Activated CD4-positive, alpha-beta T cell treated with anti-CD3 and anti-CD28 coated beads for 48 hours (primary cell): ENCODE measurements at places on chromosomes 12 and 14.

- DNase-seq: no peak
Measured at GRCh38 chr12:16605642-16606116, 283 bp downstream of the LMO3 start.

DNA sequence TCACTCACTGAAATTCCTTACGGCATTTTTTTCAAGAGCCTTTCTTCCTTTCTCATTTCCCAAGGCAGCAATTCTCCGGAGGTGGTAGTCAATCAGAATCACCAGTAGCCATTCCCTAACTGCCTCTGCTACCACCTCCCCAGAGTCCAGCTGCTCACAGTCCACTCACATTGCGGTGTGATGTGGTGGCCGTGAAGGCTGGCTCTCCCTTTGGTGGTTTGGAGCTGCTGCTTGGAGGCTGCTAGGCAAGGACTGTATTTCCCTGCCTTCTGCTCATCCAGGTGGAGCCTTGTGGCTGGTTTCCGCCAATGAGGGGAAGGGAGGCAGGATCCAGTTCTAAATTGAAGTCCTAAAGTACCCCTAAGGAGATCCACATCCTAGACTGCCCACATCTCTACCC is 222.0 kb downstream of the ANO2 start:
- no peak for DNase-seq

DNA sequence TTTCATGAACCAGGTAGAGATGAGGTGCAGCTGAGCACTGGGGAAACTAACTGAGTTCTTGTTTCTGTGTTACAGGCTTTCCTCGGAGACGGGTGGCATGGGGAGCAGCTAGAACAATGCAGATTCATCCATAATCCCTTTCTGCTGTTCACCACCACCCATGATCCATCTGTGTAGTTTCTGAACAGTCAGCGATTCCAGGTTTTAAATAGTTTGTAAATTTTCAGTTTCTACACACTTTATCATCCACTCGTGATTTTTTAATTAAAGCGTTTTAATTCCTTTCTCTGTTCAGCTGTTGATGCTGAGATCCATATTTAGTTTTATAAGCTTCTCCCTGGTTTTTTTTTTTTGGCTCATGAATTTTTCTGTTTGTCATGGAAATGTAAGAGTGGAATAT is 19.9 kb downstream of the MAP3K12 start:
- no peak for DNase-seq

- peak; percentile 92 for DNase-seq
Measured at GRCh38 chr14:104976198-104977007, 1.8 kb downstream of the AHNAK2 start.

DNA sequence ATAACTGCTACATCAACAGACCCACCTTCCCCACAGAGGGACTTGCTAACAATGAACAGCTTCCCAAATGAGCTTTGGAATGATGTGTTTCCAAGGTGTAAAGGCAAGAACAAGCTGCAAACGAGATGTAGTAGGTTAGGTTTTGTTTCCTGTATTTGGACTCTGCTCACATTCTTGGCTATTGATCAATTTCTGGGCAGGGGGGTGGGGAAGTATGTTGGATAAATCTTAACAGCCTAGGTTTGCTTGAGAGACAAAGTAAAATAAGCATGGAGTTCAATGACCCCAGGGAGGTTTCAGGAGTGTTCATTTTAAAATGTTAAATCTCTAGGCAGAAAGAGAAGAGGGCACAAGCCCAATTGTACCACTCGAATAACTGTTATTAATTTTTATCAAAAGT is 146.6 kb downstream of the DPY19L2 start:
- no peak for DNase-seq

DNA sequence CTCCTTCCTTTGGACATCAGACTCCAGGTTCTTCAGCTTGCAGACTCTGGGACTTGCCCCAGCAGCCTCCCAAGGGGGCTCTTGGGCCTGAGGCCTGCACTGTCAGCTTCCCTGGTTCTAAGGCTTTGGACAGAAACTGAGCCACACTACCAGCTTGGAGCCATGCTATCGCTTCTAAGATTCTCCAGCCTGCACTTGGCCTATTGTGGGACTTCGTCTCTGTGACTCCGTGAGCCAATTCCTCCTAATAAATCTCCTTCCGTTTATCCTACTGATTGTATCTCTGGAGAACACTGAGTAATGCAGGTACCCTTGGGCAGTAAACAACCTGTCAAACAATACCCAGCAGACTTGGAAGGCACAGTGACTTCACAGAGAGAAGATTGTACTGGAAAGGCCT is 24.9 kb upstream of the RHOJ start:
- DNase-seq: no peak

DNA sequence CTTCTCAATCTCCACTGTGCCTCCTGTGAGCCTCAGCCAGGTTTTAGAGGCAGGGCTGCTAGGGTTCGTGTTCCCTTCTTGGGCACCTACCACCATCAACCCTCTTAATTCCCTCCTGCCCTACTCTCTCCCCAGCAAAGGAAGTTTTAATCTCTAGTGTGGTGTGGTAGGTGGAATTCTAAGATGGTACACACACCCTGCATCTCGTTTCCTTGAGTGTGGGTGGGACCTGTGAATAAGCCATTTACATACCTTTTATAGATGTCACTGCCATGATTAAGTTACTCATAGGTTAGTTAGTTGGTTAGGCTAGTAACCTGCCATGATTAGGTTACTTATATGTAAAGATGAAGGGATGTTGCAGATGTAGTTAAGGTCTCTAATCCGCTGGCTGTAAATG is 114.8 kb upstream of the VRK1 start:
- DNase-seq: no peak

DNA sequence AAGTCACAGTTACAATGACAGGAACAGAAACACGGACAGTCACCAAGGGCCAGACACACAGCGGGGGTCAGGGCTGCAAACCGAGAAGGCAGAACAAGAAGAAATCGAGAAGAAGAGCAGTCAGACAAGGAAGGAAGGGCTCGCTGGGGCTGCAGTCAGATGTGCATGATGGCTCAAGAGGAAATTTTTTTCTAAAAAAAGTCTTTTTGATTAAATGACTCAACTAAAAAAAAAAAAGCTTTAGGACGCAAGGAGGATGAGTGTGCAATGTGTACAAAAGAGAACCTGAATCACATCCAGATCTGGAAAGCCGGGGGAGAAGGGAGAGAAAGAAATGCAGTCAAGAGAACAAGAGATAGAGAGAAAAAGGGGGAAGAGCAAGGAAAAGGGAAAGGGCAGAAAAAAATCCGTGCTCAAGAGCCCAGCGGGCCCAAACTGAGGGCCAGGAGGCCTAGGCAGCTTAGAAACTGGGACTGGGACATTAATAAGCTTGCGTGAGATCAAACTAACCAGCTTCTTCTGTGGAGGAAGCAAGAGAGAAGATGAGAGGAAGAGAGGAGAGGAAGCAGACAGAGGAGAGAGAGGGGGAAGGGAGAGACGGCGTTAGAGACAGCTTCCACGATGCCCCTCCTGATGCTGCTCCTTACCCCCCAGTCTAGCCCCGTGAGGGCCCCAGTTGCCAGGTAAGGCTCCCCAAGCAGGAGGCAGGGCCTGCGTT is 6.7 kb downstream of the IFFO1 start:
- DNase-seq: no peak

GRCh38 chr12:52448228-52448627 is 3.7 kb downstream of the KRT6B start:
- no peak for DNase-seq

- DNase-seq: no peak
Measured at GRCh38 chr12:72523754-72524153, 251.6 kb downstream of the TRHDE start.

- no peak for DNase-seq
Measured at GRCh38 chr12:104888481-104888880, 69.6 kb downstream of the SLC41A2 start.

- no peak for DNase-seq
Measured at GRCh38 chr14:77271113-77271710, at the start of gene NGB. TSS of gene NGB (minus strand) at chr14:77271206. CDS start at chr14:77270937, 269 bp downstream.

- DNase-seq: no peak
Measured at GRCh38 chr14:85607651-85608081, 77.7 kb downstream of the FLRT2 start.

DNA sequence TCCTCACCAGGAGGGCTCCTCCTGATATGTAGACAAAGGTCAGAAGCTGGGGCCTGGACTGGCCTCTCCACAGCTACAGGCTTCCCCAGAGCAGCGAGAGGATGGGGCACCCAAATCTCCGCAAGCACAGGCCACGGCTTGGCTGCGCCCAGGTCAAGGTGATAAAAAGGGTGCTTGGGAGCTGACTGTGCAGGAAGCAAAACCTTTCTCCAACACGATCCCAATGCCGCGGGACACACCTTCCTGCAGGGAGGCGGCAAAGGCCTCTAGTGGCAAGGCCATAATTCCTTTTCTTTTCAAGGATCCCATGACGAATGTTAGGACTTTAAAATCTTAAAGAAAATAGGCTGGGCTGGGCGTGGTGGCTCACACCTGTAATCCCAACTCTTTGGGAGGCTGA is 13.6 kb downstream of the ITPK1 start:
- DNase-seq: no peak

DNA sequence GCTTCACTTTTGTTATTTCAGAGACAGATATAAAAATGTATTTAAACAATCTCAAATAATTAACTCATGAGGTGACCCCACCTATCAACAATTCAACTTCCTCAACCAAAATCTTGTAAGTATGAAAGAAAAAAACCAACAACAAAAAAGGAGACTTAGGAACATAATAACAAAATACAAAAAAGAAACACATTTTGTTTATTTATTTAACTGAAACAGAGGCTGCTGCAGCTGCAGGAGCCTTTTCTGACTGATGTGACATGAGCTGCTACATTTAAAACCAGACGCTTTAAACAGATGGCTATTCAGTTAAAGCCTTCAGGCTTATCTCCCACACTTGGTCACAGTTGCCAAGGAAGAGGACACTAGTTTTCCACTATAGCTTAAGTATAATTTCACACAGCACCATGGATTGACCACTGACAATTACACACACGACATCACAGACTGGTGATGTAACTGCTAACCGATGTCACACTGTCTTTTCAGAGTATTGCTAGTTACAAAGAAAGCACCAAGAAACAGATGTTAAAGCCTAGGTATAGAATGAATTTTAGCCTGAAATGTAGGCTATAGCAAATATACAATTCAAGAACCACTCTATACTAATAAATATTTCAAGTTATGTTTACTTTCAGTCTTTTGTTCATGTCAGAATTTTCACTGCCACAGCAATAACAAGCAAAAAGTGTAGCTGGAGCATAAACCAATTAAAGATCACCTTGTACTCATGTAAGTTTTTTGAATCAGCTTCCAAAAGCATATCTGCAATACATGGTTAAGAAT is 113.0 kb downstream of the MED13L start:
- DNase-seq: no peak

GRCh38 chr12:92648242-92649031 is 54.4 kb upstream of the PLEKHG7 start:
- no peak for DNase-seq

DNA sequence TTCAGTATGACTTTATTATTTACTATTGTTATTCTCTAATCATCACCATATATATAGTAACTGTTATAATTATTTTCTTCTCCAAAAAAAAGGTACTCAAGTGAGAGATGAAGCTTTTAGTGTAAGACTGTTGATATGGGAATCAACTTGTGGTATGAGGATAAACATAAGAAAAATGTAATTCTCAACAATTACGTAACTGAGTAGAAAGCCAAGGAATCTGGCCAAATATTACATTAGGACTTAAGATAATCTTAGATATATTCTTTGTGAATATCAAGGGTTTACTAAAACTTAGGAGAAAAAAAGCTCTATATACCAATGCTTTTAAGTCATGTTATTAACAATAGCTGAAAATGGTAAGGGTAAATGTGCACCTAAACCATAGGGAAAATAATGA is 13.3 kb downstream of the SENP1 start:
- no peak for DNase-seq

GRCh38 chr12:22858849-22859570 is 234.0 kb downstream of the ETNK1 start:
- no peak for DNase-seq

DNA sequence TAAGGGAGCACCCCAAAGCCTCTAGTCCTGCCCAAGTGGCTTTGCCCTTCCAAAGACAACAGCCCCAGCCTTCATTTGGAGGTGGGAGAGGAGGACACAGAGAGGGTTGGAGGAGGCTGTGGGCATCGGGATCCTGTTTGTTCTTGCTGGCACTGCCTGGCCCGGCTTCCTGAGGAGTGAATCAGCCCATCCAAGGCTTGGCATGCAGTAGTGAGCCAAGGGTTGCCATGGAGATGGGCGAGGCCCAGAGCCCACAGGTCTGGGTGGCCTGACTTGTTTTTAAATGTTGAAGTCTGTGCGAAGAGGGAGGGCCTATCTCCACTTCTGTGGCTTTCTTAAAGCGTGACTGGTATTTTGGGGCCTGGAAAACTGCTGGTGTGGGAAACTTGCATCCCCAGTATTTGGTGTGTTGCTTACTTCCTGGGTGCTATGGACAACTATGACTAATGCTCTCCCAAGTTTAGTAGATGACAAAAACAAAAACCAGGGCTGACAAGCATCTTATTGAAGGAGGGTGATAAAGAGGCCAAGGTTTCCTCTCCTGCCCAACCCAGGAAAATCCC is 15.8 kb downstream of the CD9 start:
- no peak for DNase-seq

DNA sequence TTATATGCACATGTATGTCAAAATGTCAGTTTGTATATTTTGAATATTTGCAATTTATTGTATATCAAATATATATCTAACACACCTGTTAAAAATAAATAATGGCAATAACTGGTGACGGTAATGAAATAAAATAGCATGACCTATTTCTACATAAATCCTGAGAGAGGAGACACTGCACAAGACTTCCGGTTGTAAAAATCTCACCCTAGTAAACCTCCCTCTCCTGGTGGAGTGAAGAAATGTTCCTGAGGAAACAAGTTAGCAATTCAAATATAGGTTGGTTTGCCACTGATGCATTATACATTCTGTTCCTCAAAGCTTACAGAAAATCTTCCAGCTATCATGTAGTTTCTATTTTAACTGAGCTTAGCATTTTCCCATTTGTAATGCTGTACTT is 166.1 kb upstream of the SYT10 start:
- DNase-seq: no peak

DNA sequence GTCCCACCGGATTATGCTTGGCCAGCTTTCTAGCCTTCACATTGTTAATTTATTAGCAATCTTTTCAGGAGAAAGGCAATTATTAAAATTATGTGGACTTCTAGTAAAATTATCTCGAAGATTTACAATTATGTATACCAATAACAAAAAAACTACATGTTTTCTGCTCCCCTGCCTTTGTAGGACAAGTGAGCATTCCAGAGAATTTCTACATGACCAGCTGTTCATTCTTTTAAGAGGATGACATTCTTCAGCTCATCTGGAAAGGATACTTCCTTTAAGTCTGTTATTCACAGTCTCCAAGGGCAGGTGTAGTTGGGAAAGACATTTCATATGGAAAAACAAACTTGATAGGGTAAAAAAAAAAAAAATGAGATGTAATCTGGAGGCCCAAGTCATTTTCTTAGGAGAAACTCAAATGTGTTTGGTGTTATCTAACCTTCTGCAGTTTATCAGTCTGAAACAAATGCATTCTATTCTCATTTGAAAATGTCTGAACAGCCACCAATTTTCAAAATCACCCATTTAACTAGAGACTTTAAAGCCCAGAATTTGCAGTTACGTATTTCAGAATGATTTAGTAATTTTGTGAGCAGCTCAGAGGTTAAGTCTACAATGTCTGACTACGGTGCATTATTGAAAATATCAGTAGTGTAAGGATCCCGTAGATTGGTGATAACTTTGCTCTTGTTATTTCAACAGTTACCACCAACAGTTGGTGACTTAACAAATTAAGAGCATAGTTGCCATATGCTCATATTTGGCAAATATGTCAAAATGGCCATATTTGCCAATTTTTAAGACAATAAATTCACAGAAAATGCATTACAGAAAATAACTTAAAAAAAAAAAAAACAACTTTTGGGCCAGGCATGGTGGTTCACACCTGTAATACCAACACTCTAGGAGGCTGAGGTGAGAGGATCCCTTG is 1.8 kb upstream of the PHLDA1 start:
- DNase-seq: no peak
